Naive thymus-derived CD4-positive, alpha-beta T cell (primary cell): ENCODE measurements at places on chromosomes 12 and 14. TPM values are rescaled to one million over a fixed set of nuclear protein-coding genes. Genes with fewer than 3 reads are reported as not detected.

Gene ARPC3
- 289 TPM for total RNA-seq

Gene C12orf50
- total RNA-seq, result 0.16 TPM

Gene PPP1R36
- not detected for total RNA-seq

Gene ACYP1
- 31.2 TPM for total RNA-seq

Gene KRT83
- total RNA-seq, result not detected

Gene HOXC4
- 0.24 TPM for total RNA-seq

Gene TRIAP1
- total RNA-seq, result 16.1 TPM
